Tongue (tissue), 3 donors: ENCODE measurements at places on chromosomes 12 and 14. TPM values are rescaled to one million over a fixed set of nuclear protein-coding genes. Genes with fewer than 3 reads are reported as not detected.
A peak's percentile ranks its signal among the peaks of the same experiment; 100 is the strongest.

DNA sequence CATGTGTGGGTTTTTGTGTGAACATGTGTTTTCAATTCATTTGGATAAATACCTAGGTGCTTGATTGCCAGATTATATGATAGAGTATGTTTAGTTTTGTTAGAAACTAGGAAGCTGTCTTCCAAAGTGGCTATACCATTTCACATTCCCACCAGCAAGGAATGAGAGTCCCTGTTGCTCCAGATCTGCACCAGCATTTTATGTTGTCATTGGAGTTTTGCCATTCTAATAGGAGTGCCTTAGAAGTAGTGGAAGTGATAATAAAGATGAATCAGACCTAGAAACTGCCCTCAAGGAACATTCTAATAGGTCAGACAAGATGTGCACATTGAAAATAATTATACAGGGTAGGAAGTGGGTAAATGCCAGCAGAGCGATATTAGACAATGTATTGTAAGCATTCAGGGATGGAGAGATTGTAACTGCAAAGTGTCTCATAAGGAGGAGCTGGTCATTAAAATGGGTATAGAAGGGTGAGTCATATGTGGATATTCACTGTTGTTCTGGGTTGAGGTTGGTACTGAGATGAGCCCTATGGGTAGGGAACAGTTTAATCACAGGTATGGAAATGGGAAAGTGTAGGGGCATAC is 71.4 kb downstream of the MNAT1 start:
- DNase-seq: no peak

The LALBA gene
- total RNA-seq: not detected

- DNase-seq: no peak
These were observed 3.4 kb downstream of the GDF11 start for GRCh38 chr12:55746174-55746912.

DNA sequence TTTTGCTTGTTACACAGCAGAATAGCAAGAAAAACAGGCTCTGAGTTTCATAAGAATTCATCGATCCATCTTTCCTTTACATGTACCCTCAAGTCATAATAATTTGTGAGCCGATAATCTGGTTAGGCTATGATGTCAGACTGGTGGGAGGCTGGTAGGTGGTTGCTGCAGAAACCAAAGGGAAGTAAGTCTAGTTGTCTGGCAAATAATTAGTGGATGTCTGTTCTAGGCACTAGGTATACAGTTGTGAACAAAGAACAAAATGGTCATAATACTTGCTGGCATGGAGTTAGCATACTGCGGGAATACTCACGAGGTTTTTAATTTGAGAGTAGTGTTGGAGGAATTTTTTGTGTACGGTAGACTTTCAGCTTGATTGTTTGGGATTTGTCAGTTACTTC is 8.8 kb downstream of the SUSD6 start:
- no peak for DNase-seq

- peak; percentile 91 for DNase-seq
These were observed 384.5 kb upstream of the DDHD1 start for GRCh38 chr14:53537422-53538315.

DNA sequence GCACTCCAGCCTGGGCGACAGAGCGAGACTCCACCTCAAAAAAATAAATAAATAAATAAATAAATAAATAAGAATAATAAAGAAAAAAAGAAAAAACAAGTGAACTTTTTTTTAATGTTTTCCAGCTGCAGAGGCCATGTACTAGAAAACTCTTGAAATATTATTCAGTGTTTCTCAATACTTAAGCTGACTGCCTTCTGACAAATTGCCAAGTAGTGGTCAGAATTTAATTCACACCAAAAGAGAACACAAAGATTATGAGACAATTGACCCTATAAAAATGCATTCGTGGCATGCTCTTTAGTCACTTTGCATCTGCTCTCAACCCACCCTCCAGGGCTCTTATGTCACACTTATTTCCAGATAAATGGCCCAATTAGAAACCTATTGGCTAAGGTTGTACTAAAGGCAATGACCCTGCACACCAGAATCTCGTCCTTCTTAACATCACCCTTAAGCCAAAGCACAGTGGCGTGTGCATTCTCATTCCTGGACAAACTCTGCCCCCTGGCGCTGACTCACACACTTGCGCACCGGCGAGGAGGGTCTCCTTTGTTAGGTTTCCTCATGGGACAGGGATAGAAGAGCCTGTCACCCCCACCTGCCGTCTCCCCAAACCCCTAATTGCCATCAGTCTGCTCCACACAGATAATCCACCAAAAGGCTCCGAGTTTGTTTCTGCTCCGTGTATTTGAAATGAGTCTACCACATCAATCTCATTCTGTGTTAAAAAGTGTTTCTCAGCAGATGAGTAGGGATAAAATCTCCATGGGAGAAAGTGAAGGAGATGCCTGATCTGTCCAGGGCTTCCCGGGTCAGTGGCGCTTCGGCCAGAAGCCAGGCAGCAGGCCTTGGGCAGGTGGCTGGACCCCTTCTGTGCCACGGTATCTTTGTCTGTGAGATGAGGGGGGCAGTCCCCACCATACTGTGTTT is 73.1 kb upstream of the CEP83 start:
- DNase-seq: peak; percentile 82

The IL26 gene
- not detected for total RNA-seq

The SERPINA4 gene
- total RNA-seq: not detected
